NCI-H1417 treated with DMSO at 0.1 percent for 48 hours (cell line): ENCODE measurements at places on chromosomes 16 and 17.

- no peak for DNase-seq
Measured at GRCh38 chr17:75499313-75500022, 15.9 kb downstream of the CASKIN2 start.

GRCh38 chr17:12995106-12995895 lies 22.5 kb downstream of the ELAC2 start:
- no peak for DNase-seq

GRCh38 chr17:7888184-7888920 lies at the start of gene CHD3:
Gene CHD3 (plus strand): TSS chr17:7888789. CDS start chr17:7889001, 212 bp downstream.
- DNase-seq: no peak

GRCh38 chr17:75557075-75557851 lies 30.3 kb upstream of the MYO15B start:
- no peak for DNase-seq

DNA sequence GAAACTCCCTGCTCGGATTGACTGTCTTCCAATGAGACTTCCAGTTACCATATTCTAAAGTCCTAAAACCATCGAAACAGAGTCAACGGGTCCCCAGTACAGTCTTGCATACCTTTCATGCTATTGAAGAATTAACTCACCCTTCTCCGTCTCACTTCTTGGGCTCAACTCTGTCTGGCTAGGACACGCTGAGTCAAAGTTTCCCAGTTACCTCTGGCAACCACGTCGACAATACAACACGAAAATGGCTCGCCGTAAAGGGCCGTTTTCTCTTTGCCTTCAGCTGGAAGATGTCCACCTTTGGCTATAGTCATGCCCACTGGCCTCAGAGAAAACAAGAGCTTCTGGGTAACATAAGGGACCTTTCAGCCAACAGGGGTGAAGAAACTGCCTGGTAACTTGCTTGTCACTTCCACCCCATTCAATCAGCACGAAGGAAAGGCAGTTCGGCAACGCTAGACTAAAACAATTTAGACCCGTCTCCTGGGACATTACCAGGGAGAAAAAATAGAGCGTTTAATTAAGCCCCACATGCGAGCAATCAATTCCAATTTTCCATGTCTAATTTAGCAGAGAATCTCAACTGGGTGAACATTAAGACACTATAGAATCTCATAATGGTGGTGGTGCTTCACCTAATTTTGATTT lies 21.5 kb downstream of the KCNG4 start:
- DNase-seq: no peak

DNA sequence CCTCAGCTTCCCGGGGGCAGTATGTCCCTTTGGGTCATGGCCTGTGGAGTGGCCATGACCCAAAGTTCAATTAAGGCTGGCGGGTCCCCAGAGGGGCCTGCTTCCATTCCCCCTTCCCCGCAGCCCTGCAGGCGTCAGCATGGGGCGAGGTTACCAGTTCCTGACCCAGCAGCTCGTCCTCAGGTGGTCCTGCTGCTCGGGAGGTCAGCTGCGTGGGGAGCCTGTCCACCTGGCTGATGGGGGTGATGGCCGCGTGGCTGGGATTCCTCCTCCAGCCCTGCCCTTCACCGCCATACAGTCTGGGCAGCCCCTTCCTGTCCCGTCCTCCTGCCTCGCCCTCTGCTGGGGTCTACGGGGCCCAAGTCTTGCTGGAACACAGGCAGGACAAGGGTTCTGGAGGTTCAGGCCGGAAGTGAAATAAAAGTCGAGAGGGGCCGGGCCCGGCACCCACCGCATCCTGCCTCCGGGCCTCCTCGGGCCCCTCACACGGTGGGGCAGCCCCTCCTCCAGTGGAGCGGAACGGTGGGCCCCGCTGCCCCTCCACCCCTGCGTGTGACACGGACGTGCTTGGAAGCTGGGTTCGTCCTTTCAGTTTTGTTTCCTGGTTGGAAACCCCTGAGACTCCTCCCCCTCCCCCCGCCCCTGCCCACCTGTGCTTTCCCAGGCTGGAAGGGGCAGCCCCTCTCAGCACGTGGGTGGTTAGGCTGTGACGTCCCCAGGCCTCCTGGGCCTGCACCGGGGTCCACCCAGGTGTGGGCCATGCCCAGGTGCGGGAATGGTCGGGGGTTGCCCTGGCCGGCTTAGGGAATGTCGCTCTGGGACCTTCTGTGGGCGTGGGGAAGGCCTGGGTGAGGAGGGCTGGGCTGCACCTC lies 6.8 kb downstream of the UBALD2 start:
- no peak for DNase-seq

GRCh38 chr17:39722965-39723848 lies 7.1 kb downstream of the MIEN1 start:
- no peak for DNase-seq

DNA sequence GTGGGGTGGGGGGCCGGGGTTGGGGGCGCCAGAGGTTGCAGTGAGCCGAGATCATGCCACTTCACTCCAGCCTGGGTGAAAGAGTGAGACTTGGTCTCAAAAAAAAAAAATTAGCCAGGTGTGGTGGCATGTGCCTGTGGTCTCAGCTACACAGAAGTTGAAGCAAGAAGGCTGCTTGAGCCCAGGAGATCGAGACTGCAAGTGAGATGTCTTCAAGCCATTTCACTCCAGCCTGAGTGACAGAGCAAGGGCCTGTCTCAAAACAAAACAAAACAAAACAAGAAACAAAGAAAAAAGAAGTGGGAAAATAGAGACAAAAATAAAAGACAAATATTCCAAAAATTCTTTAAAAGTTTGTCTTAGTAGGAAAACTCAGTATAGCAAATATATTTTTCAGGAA lies 135.1 kb upstream of the CORO6 start:
- DNase-seq: no peak

GRCh38 chr16:30923554-30924075 lies at the start of gene FBXL19:
Gene FBXL19 (plus strand): TSS chr16:30923572. CDS start chr16:30925755, 2,183 bp downstream.
- DNase-seq: no peak

DNA sequence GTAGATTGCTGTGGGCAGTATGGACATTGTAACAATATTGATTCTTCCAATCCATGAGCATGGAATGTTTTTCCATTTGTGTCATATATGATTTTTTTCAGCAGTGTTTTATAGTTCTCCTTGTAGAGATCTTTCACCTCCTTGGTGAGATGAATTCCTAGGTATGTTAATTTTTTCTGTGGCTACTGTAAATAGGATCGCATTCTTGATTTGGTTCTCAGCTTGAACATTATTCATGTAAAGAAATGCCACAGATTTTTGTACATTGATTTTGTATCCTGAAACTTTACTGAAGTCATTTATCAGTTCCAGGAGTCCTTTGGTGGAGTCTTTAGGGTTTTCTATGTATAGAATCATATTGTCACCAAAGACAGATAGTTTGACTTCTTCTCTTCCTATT lies 19.7 kb upstream of the CDR2 start:
- DNase-seq: no peak

DNA sequence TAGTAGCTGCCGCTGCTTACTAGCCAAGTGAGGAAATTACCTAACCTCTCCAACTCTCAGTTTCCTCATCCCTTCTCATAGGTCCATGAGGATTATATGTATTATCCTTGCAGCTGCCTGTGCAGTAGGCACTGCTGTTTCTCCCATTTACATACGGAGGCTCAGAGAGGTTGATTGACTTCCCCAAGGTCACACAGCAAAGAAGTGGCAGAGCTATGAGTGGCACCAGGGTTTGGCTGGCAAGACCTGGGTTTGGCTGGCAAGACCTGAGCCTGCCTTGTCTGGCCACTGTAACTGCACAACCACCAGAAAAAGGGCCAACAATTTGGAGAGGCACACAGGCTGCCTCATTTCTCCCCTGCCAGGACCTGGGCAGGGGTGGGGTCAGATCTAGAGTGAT lies 2.5 kb upstream of the NDRG4 start:
- DNase-seq: no peak

- DNase-seq: no peak
Measured at GRCh38 chr17:75812096-75813013, 27.7 kb downstream of the UNK start.

- no peak for DNase-seq
Measured at GRCh38 chr17:82528484-82529265, 9.1 kb downstream of the FOXK2 start.

DNA sequence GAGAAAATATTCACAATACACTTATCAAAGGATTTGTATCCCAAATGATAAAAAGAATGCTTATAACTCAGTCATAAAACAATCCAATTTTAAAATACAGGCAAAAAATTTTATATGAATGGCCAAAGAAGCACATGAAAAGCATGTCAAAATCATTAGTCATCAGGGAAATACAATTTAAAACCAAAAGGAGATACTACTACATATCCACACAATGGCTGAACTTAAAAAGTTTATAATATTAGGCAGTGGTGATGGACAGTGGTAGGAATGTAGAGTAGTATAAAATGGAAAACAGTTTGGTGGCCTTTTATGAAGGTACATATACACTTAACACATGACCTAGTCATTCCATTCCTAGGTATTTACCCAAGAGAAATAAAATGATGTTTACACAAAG lies 12.2 kb downstream of the CMC2 start:
- no peak for DNase-seq

- no peak for DNase-seq
Measured at GRCh38 chr16:30434852-30435251, 5.0 kb upstream of the DCTPP1 start.

DNA sequence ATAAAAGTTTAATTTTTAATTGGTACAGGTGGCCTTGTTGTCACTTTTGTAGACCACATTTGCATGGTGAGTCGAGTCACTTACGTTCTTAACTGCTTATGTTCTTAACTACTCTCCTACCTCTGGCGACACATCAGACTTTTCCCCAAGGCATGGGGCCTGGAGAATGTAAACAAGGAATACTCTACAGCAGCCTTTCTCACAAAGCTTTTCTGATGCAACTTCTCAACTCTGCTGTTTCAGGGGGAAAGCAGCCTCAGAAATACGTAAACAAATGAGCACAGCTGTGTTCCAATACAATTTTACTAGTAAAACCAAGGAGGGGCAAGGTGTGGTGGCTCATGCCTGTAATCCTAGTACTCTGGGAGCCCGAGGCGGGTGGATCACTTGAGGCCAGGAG lies 6.9 kb downstream of the KARS1 start:
- DNase-seq: no peak

- DNase-seq: no peak
Measured at GRCh38 chr17:57956291-57957119, 1.3 kb upstream of the CUEDC1 start.

DNA sequence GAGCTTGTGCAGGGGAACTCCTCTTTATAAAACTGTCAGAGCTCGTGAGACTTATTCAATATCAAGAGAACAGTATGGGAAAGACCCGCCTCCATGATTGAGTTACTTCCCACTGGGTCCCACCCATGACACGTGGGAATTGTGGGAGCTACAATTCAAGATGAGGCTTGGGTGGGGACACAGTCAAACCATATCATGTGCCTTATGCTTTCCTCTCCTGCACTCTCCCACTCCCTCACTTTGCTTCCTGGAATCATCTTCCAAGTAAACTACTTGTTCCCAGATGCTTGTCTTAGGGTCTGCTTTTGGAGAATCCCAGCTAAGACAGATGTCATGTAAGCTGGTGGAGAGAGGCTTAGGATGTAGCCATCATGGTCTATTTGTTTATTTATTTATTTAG lies 271.2 kb downstream of the HAPSTR1 start:
- DNase-seq: no peak

- no peak for DNase-seq
Measured at GRCh38 chr17:49496183-49496866, 1.2 kb downstream of the NGFR start.

DNA sequence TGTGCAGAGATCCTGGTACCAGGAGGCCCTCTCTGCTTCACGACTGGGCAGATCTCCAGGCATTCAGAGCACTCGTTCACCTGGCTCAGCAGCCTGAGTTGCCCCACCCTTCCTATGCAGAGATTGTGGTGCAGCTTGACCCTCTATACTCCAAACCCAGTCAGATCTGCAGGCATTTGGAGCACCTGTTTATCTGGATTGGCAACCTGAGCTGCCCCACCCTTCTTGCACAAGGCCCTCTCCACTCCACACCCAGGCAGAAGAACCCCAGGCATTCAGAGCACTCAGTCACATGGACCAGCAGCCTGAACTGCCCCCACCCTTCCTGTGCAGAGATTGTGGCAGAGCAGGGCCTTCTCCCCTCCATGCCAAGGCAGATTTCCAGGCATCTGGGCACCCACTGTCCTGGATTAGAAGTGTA lies 88.4 kb upstream of the CDH5 start:
- no peak for DNase-seq

- DNase-seq: no peak
Measured at GRCh38 chr16:85971902-85972638, 73.1 kb downstream of the IRF8 start.

GRCh38 chr17:47311420-47311819 lies 12.3 kb upstream of the EFCAB13 start:
- DNase-seq: no peak

- no peak for DNase-seq
Measured at GRCh38 chr17:77693776-77694175, 264.7 kb upstream of the TNRC6C start.

- DNase-seq: no peak
Measured at GRCh38 chr17:63741143-63741407, 524 bp downstream of the STRADA start.

DNA sequence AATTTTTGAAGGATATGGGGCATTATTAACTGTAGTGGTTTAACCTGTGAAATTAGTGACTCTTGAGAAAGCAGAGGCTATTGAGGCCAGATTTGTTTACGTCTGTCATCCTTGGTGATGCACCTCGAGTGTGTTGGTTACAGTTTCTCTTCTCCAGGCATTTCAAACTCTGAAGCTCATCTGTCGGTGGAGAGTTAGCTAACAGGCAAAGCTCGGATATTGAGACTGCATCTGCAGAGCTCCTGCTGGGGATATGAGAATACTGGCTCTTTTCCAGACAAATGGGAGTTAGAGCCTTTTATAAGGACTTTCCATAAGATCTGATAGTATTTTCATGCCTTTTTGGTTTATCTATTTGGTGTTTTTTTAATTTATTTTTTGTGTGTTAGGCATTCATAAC lies 6.7 kb downstream of the CLEC16A start:
- DNase-seq: no peak

DNA sequence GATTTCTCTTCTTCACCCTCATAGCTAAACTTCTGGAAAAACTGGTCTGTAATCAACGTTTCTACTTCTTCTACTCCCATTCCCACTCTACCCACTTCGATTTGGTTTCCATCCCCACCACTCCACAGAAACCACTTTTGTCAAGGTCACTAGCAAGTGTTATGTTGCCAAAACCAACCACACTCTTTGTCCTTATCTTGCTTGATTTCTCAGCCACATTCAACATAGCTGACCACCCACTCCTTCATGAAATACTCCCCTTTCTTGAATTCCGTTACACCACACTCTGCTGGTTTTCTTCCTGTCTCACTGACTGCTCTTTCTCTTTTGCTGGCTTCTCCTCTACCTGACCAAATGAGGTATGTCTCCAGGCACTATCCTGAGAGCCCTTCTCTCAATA lies 11.9 kb downstream of the IKZF3 start:
- DNase-seq: no peak
